Heart right ventricle (tissue), 16 donors: ENCODE measurements at places on chromosomes 11 and 22. TPM values are rescaled to one million over a fixed set of nuclear protein-coding genes. Genes with fewer than 3 reads are reported as not detected.
A peak's percentile ranks its signal among the peaks of the same experiment; 100 is the strongest.

Gene SCGB1A1
- total RNA-seq, result not detected

GRCh38 chr11:59097113-59097708, 9.8 kb upstream of the FAM111B start:
- DNase-seq, result peak; percentile 23
- no peaks in the 10 kb centered on the region for H3K4me1 ChIP-seq
- H3K27ac ChIP-seq, result no peak overlapping the region
- H3K27me3 ChIP-seq, result peaks cover 28% of the 10 kb centered on the region
- H3K36me3 ChIP-seq, result no peaks in the 10 kb centered on the region

Gene MS4A3
- not detected for total RNA-seq

DNA sequence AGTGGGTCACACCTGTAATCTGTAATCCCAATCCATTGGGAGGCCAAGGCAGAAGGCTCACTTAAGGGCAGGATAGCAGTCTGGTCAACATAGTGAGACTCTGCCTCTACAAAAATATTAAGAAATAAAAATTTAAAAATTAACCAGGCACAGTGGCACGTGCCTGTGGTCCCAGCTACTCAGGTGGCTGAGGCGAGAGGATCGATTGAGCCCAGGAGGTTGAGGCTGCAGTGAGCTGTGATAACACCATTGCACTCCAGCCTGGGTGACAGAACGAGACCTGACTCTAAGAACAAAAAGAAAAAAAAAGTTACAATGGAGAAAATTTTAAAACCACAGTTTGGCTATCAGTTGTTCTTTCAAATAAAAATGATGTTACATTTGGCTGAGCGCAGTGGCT, 13.4 kb upstream of the SYNGR1 start:
- H3K4me1 ChIP-seq, result peaks cover 16% of the 10 kb centered on the region
- no peak overlapping the region for H3K27ac ChIP-seq
- H3K36me3 ChIP-seq, result no peaks in the 10 kb centered on the region
- no peak overlapping the region for H3K4me3 ChIP-seq
- peaks cover 5% of the 10 kb centered on the region for H3K27me3 ChIP-seq

Gene LDHAL6A
- total RNA-seq, result not detected

DNA sequence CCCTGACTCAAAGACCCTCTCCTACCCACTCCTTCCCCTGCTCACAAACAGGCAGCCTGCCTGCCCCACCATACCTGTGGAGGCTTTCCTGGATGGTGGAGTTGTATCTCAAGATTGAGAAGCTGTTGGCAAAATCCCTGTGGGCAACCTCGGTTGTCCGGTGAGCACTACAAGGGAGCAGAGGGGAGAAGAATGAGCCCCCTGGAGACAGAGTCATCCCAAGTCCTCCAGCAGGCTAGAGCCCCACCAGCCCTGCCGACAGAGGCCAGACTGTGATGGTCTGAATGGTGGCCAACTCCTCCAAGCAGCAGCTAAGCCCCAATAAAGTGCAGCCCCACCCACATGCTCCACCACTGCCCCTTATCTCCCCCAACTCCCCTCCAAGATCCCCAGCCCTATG, 17.5 kb downstream of the TMPRSS13 start:
- peaks cover 8% of the 10 kb centered on the region for H3K4me1 ChIP-seq
- H3K27ac ChIP-seq, result no peak overlapping the region
- DNase-seq, result no peak
- H3K27me3 ChIP-seq, result no peaks in the 10 kb centered on the region

Gene ANKK1
- not detected for total RNA-seq

- no peak overlapping the region for H3K27ac ChIP-seq
- no peak overlapping the region for H3K4me3 ChIP-seq
- no peaks in the 10 kb centered on the region for H3K4me1 ChIP-seq
- H3K27me3 ChIP-seq, result no peaks in the 10 kb centered on the region
These were observed 19.2 kb upstream of the MRGPRX1 start for GRCh38 chr11:18958221-18958910.

DNA sequence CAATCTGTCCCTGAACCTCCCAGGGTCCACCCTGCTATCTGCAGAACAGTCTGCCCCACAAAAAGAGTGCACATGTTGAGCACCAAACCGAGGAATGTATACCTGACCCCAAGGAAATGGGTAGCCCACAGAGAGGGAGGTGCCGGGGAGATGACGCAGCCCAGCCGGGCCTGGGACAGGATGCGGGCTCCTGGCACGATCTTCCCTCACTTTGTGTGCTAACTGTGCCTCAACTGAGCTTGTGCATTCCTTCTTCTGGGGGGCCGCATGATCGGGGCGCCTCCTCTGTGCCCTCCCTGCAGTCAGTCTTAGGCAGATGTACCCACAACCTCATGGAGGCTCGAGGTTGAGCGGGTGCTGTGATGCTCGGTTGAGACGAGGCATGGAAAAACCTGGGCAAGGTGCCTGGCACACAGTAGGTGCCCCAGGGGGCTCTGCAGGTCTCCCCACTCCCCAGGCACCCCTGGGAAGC, 2.4 kb downstream of the GAS2L1 start:
- peak overlapping the region; percentile 95 for H3K27ac ChIP-seq
- no peaks in the 10 kb centered on the region for H3K36me3 ChIP-seq
- peaks cover 7% of the 10 kb centered on the region for H3K27me3 ChIP-seq
- peaks cover 74% of the 10 kb centered on the region for H3K4me1 ChIP-seq
